Hepatocyte (in vitro differentiated cells): ENCODE measurements at places on chromosomes 16 and 17. TPM values are rescaled to one million over a fixed set of nuclear protein-coding genes. Genes with fewer than 3 reads are reported as not detected.

DNA sequence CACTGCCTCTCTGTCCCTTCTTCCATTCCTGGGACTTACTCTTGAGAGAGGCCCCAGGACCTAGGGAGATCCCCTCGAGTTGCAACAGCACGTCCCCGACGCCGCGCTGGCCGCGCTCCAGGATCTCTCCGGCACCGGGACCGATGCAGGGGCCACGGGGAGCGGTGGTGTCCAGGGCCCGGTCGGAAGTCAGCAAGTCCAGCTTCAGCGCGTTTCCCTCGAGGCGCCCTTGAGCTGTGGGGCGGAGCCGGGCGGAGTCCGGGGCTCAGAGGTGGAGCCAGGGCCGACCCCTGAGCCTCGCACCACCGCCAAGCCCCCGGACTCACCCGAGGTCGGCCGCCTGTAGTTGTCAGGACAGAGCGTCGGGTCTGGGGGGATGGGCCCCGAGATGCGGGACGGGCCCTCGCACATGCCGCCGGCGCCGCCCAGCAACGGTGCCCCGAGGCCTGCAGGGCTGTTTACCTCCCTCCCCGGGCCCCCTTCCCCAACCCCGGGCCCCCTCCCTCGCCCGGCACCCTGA lies 458 bp downstream of the ENKD1 start:
- DNase-seq: peak; percentile 59

GRCh38 chr17:77506371-77506991 lies 365.7 kb downstream of the SEC14L1 start:
- DNase-seq: peak; percentile 2

The SLC4A1 gene
- total RNA-seq: not detected in 2 replicates

The CDRT4 gene
- 2.7 and 10.4 TPM in 2 replicates for total RNA-seq
